ENCODE measurements at places on chromosomes 11 and 22. TPM values are rescaled to one million over a fixed set of nuclear protein-coding genes. Genes with fewer than 3 reads are reported as not detected.
A peak's percentile ranks its signal among the peaks of the same experiment; 100 is the strongest.

The TRIM29 gene
- not detected for total RNA-seq

The DBX1 gene
- total RNA-seq, result not detected

The PRG3 gene
- not detected for total RNA-seq

The CTSW gene
- not detected for total RNA-seq

The MMP8 gene
- total RNA-seq, result 0.03 TPM

- no peak for DNase-seq
Measured at GRCh38 chr11:36282926-36283325, 6.3 kb downstream of the COMMD9 start.

DNA sequence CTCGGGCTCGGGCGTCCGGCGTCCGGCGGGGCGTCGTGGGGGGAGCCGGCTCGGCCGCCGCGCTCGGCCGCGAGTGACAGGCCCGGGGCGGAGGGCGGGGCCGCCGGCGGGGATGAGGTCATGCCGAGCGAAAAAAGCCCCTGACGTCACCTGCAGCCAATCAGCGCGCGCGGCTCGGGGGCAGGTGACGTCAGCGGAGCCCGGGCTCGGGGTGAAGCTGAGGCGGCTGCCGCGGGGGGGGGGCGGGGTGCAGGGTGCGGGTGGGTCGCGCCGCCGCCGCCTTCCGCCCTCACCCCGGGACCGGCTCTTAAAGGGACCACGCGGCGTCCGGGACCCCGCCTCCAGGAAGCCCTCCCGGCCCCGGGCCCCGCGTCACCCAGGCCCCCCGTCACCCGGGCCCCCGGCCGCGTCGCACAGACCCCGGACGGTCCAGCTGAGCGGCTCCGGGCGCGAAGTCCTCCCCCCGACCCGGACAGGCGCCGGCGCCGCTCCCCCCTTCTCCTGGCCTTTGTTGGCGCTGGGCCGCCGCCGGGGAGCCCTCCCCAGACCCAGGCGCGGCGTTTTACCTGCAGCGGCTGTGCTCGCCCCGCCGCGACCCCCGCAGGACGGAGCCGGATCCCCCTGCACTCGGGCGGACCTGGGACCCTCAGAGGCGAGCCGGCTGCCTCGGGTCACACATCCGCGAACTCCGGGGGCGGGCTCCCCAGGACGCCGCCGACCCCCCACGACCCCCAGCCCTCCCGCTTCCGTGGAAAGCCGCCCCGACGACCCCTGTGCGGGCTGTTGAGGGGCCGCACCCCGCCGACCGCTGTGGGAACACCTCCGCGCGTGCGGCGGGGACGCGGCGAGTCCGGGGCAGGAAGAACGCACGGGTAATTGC is at the start of gene DUSP8:
DUSP8 (minus strand) TSS at position 75 of the 880 bp plus-strand sequence. CDS start 6,445 bp downstream, outside the sequence.
- peak; percentile 92 for DNase-seq

GRCh38 chr11:76148941-76149613 is 57.2 kb downstream of the WNT11 start:
- no peak for DNase-seq

- DNase-seq, result peak; percentile 97
Measured at GRCh38 chr11:104522650-104523049, 358.7 kb upstream of the PDGFD start.

- no peak for DNase-seq
Measured at GRCh38 chr11:68589547-68590216, 94.7 kb upstream of the GAL start.

DNA sequence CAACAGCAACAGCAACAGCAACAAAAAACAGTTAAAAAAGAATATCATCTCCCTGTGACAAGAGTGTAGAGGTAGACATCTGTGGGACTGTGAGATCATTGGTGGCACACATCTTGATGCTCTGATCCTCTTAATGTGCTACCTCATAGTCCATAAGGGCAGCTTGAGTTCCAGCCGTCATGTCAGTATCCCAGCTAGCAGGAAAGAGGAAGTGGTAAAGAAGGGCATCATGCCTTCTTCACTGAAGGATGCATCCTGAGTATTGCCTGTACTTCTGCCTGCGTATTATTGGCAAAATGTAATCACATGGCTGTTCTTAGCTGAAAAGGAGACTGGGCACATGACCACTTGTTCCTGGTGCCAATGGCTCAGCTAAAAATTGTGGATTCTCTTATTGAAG is 314.3 kb downstream of the TBC1D22A start:
- DNase-seq, result no peak

DNA sequence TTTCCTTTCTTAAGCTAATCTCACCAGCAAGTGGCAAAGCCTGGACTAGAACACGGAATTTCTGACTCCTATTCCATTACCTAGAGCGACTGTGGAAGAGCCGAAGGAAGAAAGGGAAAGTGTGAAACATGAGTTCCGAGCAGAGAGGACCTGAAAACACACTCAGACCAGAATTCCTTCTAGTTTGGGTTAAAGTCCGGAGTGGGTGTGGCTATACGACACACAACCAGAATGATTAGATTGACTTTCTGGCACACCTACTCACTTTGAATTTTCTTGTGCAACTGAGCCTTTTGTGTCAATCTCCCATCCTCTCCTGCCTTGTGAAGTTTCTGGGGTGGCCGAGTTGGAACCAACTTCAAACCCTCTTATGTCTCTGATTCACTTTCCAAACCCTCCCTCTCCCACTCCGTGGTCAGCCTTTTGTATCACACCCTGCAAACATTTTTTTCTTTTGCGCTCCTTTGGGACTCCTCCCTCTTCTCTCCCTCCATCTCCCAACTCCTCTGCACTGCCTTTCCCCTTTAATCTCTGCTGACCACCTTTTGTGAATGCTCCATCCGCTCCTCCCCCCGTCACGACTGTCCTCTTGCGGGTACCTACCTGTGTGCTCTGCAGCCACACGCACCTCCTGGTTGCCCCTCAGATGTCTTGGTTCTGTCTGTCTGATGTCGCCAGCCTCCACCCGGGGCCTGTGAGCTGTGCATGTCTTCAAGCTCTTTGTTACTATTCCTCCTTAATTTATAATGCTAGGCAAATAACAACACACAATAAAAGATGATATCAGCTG is 86.3 kb upstream of the BLID start:
- DNase-seq, result no peak

DNA sequence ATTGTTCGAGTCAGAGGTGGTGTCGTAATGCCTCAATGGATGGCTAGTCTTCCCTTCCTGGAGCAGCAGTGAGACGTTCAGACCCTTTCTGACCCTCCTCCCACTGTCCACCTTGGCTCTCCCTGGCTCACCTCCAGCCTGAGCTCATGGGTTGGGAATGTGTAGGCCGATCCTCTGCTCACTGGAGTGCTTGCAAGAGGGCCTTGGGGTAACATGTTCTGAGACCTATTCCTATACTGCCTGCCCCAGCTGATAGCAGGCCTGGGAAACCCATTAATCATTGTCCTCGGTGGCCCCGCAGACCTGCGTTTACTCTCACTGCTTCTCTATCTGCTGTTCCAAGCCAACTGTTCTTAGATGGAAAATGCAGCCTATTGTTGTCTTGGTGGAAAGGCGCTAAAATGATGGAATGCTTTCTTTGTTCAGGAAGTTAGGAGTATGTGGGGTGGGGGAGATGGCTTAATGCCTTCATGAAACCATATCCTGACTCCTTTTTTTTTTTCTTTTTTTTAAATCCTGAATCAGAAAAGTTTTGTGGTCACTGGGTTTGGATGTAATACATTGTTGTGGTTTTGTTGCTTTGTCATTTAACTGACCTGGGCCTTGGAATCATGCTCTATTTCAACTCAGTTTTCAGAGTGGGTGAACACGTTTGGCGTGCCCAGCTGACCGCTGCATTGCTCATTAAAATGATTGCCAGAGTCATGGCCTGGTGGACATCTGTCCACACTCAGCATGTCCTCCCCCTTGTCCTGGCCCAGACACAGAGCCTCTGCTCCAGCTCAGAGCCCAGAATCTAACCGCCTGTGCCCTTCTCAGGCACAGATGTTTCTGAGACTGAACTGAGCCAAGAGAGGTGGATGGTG is 72.5 kb downstream of the MICAL2 start:
- DNase-seq, result peak; percentile 58

DNA sequence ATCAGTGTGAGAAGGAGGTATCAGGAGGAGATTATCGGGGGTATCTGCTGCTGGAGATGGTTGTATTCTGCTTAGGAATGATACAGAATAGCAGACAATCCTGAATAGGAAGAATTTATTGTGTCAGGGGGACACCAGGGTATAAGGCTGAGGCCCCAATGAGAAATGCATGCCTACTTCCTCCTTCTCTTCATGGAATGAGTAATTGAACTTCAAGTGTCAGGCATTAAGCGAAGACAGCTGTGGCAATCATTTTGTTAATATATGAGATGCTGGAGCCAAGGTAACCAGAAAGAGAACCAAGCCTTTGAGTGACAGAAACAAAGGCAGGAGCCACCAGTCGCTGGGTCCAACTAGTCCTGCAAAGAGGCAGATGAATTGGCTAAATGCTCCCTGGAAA is 49.1 kb downstream of the KIRREL3 start:
- no peak for DNase-seq
